ENCODE measurements at places on chromosomes 7 and 10.

GRCh38 chr10:49768329-49768728 lies 6.2 kb upstream of the OGDHL start:
- no peak for DNase-seq

GRCh38 chr7:94182721-94183120 lies 178.6 kb upstream of the BET1 start:
- no peak for DNase-seq

GRCh38 chr10:117955176-117955575 lies 91.6 kb downstream of the RAB11FIP2 start:
- DNase-seq = no peak

DNA sequence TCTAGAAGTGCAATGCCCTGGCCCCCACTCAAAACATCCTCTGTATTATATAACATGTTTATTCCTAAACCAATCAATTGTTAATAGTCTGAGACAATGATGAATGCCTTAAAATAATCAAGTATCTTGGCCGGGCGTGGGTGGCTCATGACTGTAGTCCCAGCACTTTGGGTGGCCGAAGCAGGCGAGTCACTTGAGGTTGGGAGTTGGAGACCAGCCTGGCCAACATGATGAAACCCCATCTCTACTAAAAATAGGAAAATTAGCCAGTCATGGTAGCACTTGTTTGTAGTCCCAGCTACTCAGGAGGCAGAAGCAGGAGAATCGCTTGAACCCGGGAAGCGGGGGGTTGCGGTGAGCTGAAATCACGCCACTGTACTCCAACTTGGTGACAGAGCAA lies 29.4 kb upstream of the CACNA2D1 start:
- no peak for DNase-seq

GRCh38 chr10:4546500-4546899 lies 279.5 kb upstream of the AKR1E2 start:
- DNase-seq = no peak

DNA sequence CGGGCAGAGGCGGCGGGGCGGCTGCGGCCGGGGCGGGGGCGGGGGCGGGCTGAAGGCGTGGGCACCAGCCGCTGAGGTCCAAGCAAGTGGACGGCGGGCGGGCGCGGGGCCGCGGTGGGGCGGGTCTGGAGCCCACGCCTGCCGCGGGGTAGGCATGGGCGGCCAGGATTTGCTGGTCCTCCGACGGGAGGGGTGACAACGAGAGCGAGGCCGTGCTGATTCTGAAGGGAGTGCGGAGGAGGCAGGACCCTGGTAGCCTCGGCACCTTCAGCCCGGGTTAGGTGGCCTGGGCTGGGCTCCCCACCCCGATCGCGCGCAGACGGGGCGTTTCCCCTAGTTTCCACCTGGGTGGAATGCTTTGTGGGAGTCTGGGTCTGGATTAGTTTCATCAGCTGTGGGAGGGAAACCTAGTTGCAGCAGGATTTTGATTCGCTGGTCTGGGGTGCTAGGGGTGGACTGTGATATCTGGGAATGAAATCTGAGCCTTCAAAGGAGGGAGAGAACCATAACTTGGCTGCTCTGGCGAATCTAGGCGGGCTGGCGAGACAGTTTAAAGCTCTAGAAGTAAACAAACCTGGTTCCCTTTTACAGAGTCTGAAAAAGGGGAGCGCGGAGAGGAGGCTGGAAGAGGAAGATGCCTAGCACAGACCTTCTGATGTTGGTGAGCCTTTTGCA lies 609 bp downstream of the SGPL1 start:
- peak; percentile 75 for DNase-seq

Data from LNCaP clone FGC (cell line).